ENCODE measurements at places on chromosomes 1 and 21.

GRCh38 chr1:233289676-233290075, 5.8 kb downstream of the PCNX2 start:
- no peak for DNase-seq

- DNase-seq: no peak
These were observed 72.4 kb downstream of the ITPKB start for GRCh38 chr1:226666692-226667091.

GRCh38 chr1:159196543-159196942, 8.1 kb upstream of the ACKR1 start:
- no peak for DNase-seq

DNA sequence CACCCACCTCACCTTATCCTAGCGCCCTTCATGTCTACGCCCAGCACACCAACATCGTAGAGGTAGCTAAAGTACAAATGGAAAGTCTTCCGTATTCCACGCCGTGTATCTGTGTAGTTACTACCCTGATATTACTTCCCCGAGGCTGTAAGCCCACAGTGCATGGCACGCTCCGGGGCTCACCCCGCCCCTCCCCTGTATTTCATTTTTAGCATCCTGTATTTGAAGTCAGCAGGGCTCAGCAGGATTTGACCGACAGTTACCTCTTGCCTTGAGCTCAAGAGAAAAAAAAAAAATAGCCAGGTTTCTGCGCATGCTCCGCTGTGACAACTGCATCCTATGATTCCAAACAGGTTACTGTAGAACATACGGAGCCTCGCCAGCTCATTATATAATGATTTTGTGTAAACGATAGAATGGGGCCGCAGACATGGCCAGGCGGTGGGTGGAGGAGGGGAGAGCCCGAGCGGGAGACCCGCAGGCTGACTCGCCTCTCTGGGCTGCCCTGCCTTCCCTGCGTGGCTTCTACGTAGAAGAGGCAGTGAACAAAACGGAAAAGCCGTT, 1.3 kb downstream of the ABCG1 start:
- no peak for DNase-seq

DNA sequence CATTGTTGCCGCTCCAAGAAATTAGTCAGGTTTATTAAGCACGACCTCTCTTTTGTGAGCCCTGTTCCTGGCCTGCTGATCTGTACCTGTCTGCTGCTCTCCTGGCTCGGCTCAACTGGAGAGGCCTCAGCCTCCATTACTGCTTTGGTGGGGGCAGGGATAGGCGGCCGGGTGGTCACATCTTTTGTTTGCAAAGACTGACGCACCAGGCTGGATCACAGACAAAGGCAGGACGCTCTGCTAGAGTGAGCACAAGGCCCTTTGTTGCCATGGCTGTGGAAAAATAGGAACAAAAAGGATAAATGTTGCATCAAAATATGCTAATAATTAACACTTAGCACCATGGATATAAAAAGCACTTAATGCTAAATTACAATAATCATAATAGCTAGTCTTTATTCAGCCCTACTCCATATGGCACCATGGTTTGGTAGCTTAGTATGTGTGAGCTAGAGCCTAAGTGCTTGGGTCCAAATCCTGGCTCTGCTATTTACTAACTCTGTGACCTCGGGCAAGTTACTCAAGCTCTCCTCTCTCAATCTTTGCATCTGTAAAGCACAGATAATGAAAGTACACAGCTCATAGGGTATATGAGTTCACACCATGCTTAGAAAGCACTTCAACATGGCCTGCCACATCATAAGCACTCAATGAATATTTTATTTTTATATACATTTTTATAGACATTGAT, 28.9 kb upstream of the HPDL start:
- DNase-seq: no peak

GRCh38 chr1:81582467-81582986, 218.2 kb upstream of the ADGRL2 start:
- no peak for DNase-seq

GRCh38 chr1:59322394-59322793, 25.5 kb downstream of the FGGY start:
- DNase-seq: no peak

DNA sequence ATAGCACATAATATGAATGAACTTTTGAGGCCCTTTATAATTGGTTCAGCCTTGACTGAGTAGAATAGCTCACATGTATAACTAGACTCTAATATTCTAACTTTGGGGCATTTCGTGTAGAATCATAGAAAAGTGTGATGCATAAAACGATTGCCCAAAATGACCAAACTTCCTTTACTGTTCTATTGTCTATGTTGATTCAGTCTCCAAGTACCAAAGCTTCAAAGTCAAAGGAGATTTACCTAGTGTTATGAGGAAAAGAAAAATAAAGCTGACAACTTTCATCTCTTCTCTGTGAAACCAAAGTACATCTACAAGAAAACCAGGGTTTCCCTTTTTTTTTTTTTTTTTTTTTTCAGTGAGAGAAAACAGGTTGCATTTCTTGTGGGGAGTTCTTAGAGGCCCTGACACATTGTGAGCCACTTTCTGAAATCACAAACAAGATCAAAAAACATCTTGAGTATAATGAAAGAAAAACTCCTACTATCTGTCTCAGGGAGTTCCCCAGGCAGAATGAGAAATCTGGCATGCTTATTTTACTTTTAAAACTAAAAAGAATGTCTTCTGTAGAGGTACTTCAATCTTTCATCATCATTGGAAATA, 183.4 kb downstream of the TNFSF18 start:
- no peak for DNase-seq

- no peak for DNase-seq
These were observed 53.2 kb downstream of the NCAM2 start for GRCh38 chr21:21051109-21052055.

- DNase-seq: no peak
These were observed 260.7 kb downstream of the CHRM3 start for GRCh38 chr1:239647045-239647444.

GRCh38 chr21:18104802-18105201, 139.8 kb upstream of the CHODL start:
- no peak for DNase-seq

DNA sequence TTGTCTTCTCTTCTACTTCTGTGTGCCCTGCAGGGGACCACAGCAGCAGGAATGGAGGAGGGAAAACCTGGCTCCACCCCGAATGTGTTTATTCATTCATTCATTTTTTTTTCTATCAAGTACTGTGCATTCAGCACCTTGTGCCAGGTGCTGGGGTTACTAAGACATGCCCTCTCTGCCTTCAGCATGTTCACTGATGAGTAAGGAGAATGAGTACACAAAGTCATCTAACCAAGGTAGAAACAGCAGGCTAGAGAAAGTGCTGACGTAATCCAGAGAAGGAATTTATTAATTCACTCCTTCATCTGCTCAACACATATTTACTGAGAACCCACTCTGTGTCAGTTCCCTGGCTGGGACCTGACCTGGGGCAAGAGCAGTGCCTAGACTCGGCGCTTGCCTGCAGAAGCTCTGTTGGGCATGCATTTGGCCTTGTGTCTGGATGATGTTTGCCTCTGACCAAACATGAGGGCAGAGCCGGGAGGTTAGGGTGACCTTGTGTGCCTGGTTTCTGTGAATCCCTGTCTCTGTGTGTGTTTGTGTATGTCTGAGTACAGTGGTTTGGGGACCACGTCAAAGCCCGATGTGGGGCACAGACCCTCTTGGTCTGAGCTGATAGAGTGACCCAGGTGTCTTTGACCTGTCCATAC, 3.3 kb upstream of the MYOG start:
- DNase-seq: no peak

Measured in GOT3 (cell line).